Tibial nerve (tissue), 4 donors: ENCODE measurements at places on chromosomes 5 and 9.

- DNase-seq = no peak
These were observed 24.8 kb downstream of the GKAP1 start for GRCh38 chr9:83792746-83793145.

DNA sequence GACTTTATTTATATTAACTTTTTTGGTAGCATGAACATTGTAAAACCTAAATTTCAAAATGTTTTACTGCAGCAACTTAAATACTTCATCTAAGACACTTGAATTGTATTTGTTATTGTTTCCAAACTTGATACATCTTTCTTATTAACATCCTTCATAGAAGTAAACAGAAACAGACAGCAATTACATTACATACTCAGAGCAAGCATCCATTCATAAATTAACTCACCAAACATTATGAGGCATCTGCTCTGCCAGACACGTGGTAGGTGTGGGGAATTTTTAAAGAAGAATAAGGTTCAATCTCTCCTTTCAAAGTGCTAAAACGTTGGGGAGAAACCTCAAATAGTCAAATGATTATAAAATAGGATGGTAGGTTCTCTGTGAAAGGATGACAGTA lies 130.8 kb downstream of the MUSK start:
- no peak for DNase-seq

GRCh38 chr9:106560540-106560939 lies 302.4 kb upstream of the ZNF462 start:
- DNase-seq = no peak

GRCh38 chr9:25994605-25995004 lies 316.4 kb upstream of the TUSC1 start:
- DNase-seq = no peak

GRCh38 chr9:73118286-73118685 lies 33.4 kb upstream of the ANXA1 start:
- no peak for DNase-seq

GRCh38 chr9:115211413-115212124 lies 93.6 kb upstream of the TNC start:
- DNase-seq = no peak

- DNase-seq = no peak
These were observed 390.3 kb downstream of the TAF11L14 start for GRCh38 chr5:18024542-18024941.

GRCh38 chr5:127586811-127587210 lies 62.1 kb upstream of the CTXN3 start:
- no peak for DNase-seq

DNA sequence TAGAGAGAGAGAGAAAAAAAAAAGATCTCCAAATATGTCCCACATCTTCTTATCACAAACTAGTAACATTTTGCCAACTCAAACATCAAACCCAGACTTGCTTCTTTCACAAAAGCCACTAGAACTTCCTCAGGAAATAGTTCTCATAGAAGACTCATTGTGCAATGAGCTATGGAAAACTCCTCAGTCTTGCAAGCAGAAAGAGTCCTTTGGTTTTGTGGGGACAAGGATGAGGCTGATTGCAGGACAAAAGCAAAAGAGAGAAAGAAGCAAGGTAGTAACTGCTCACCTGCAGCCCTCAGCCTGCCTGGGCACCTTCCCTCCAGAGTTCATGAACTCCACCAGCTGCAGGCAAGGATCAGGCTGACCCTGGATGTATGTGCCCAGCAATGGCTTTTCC lies 399.0 kb downstream of the IRX1 start:
- DNase-seq = no peak

DNA sequence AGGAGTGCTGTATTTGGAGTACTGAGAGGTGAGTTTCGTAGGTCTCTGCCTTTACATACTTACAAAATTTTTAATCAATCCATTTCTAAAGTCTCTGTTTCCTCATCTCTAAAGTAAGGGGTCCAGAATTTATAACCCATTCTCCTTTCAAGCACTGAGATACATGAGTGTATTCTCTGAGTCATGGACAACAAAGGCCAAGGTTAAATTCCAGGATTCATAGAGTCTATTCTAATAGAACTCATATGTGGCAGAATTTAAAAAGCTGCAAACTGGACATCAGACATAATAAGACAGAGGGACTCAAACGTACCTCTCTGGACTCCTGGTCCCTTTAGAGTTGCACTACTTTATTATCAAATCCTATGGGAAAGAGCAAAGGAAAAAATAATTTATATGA lies 112.5 kb upstream of the SLIT3 start:
- no peak for DNase-seq

DNA sequence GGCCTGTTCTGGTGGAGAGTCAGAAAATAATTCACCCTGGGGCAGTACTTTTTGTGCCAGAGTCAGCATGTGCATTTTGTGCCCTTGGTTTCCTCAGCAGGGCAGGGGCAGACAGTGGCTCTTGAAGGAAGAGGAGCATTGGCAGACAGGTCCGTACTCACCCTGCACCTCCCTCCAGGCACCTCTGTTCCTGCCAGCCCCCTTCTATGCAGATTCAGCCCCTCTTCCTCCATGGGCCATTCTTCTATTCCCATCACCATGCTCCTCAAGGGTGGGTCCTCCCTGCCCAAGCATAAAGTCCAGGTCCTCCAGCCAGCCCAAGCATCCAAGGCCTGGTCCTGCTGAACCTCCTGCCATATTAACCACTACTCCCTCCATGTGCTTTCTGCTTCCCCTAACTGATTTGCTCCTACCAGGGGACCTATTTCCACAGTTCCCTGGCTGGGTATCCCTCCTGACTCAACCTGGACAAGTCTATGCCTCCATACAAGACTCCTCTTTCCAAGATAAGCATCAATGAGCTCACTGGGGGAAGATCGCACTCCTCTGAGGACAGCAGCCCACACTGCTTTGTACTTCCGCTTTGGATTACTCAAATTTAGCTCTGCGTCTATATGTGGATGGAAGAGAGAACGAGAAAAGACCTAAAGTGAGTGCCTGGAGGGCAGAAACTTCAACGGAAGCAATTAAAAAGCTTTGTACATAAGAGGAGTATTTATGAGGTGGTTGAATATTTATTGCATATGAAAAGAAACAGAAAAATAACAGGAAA lies 9.3 kb upstream of the ACSL6 start:
- no peak for DNase-seq

DNA sequence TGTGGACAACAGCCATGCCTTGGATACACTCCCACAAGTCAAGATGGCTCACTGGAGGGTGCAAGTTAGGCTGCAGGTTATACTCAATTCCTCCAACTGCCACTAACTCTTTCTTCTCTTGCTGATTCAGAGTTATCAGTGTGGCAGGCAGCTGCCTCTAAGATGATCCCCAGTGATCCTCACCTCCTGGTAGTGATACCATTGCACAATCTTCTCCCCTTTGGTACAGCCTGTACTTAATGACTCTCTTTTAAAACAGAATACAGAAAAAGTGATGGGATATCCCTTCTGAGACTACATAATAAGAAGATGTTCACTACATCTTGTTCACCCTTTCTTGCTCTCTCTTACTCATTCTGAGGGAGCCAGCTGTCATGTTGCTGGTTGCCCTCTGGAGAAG lies 323.1 kb downstream of the RAB3C start:
- no peak for DNase-seq

DNA sequence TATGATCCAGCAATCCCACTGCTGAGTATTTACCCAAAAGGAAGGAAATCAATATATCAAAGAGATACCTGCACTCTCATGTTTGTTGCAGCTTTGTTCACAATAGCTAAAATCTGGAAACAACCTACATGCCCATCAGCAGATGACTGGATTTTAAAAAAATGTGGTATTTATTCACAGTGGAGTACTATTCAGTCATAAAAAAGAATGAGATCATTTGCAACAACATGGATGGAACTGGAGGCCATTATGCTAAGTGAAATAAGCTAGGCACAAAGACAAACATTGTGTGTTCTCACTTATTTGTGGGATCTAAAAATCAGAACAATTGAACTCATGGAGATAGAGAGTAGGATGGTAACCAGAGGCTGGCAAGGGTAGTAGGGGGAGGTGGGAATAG lies 33.1 kb downstream of the CYSTM1 start:
- no peak for DNase-seq

DNA sequence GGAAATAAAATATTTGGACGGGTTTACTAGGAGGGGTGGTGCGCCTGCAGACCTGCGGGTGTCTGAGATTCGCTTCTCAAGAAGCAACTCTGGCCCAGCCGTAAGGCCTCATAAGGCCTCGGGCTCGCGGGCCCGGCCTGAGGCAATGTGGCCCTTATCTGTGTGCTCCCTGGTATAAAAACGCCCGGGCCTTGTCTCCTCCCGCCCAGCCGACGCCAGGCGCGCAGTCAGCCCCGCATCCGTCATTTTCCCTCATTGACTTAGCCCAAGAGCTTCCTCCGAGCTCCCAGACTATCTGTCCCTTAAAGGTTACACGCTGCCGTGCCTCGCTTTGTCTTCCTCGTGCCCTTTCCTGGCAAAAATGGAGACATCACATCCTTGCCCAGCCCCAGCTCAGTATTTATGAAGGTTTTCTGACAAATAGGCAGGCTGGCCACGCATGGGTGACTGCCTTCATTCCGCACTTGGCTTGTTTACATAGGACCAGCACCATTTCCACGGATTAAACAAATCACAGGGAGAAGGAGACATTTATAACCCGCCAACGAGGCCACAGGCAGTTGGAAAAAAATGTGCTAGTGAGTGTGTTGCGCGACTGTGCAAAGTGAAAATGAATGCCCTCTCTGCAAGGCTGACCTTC lies 74.5 kb upstream of the TBCA start:
- DNase-seq = no peak

DNA sequence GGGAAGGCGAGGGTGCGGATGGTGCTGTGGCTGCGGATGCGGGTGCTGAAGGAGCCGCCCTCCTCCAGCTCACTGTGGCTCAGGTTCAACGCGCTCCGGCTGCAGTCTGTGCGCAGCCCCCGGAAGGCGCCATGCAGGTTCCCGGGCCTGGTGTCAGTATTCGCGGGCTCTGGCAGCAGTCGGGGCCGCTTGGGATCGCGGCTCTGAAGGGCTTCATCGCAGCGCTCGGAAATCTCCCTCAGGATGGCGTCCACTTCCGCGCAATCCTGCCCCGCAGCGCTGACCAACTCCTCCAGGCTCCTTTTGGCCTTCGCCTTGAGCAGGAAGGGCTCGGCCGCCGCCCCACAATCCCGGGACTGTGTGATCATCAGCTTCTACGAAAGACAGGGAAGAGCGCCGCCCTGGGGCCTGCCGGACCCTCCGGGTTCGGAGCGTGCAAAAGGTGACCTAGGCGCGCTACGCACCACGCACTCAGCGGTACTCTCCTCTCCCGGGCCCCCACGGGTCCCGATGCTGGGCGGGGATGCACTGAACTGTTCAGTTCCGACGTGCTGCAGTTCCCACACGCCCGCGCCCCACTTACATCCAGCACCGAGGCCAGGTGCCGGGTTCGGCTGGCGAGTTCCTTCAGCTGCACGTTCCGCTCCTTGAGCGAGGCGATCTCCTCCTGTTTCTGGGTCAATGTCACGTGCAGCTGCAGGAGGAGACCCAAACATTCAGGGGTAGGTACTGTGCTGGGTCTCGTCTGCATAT lies 6.5 kb downstream of the MCIDAS start:
- no peak for DNase-seq

GRCh38 chr9:104810421-104811339 lies 46.8 kb downstream of the NIPSNAP3B start:
- no peak for DNase-seq

DNA sequence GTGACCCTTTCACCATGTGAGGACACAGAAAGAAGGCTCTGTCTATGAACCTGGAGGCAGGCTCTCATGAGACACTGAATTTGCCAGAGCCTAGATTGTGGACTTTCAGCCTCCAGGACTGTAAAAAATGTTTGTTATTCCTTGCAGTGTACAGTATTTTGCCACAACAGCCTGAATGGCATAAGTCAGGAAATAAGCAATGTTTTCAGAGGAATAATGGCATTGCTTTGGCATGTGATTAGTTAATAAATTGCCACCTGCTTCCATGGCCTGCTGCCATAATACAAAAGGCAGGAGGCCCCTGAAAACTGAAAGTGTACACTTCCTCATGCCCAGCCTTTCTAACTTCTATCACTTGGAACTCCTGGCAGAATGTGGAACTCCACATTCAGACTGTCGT lies 408.1 kb downstream of the GADD45G start:
- no peak for DNase-seq

GRCh38 chr5:2015124-2015848 lies 132.6 kb upstream of the IRX4 start:
- no peak for DNase-seq
